Psoas muscle (tissue), 8 donors: ENCODE measurements at places on chromosomes 2 and 18. TPM values are rescaled to one million over a fixed set of nuclear protein-coding genes. Genes with fewer than 3 reads are reported as not detected.

ANKRD30BL gene
- total RNA-seq = not detected

MAL gene
- total RNA-seq = 0.92 TPM

- H3K4me3 ChIP-seq = no peak overlapping the region
- no peak for DNase-seq
- H3K4me1 ChIP-seq = no peaks in the 10 kb centered on the region
- H3K27me3 ChIP-seq = no peaks in the 10 kb centered on the region
- no peaks in the 10 kb centered on the region for H3K36me3 ChIP-seq
Measured at GRCh38 chr2:184646177-184646576, 47.8 kb downstream of the ZNF804A start.

- H3K4me3 ChIP-seq = no peak overlapping the region
- no peak for DNase-seq
- H3K4me1 ChIP-seq = peaks cover 15% of the 10 kb centered on the region
- no peaks in the 10 kb centered on the region for H3K27me3 ChIP-seq
- H3K27ac ChIP-seq = no peak overlapping the region
Measured at GRCh38 chr2:131120815-131121317, 15.7 kb downstream of the PLEKHB2 start.

- peaks cover 15% of the 10 kb centered on the region for H3K4me1 ChIP-seq
- no peaks in the 10 kb centered on the region for H3K36me3 ChIP-seq
- H3K27ac ChIP-seq = no peak overlapping the region
- H3K4me3 ChIP-seq = no peak overlapping the region
- H3K27me3 ChIP-seq = no peaks in the 10 kb centered on the region
Measured at GRCh38 chr2:54628418-54628817, 95.0 kb upstream of the EML6 start.

- no peak for DNase-seq
- H3K4me3 ChIP-seq = no peak overlapping the region
- H3K4me1 ChIP-seq = no peaks in the 10 kb centered on the region
Measured at GRCh38 chr18:40011201-40011600, 1943.8 kb upstream of the PIK3C3 start.

DNA sequence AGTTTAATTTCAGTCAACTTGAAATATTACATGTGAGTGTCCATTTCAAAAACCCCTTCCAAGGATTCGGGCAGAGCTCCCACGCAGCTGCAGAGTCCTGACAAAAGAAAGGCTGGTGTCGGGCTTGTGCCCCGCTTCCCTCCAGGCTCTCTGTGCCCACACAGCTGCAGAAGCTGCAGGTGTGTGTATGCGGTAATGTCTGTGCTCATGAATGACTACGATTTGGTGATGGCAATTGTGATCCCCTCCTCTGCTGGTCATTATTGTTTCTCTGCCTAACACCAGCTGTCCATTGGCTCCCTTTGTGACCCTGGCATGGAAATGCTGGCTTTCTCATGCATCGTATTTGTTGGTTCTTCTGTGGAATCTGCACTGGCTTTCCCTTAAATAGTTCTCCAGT lies 224.8 kb downstream of the NUP35 start:
- H3K36me3 ChIP-seq = no peaks in the 10 kb centered on the region
- H3K27me3 ChIP-seq = no peaks in the 10 kb centered on the region
- no peaks in the 10 kb centered on the region for H3K4me1 ChIP-seq
- no peak for DNase-seq
- H3K27ac ChIP-seq = no peak overlapping the region
- no peak overlapping the region for H3K4me3 ChIP-seq

DNA sequence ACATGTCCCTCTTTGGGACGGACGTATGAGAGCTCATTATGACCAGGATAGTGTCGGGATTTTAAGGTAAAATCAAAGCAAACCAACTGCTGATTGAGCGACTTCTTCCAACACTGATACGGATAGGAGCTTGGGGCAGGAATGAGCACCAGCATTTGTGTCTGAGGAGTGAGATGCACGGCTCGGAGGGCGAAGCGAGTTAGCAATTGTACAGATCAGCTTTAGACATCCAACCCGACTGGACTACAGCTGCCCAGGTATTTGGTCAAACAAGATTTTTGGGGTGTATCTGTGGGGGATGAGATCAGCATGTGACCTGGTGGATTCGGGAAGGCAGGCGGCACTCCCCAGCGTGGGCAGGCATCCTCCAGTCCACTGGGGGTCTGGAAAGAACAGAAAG lies 76.1 kb downstream of the NDUFA10 start:
- peaks cover 15% of the 10 kb centered on the region for H3K4me1 ChIP-seq
- no peak overlapping the region for H3K4me3 ChIP-seq
- no peaks in the 10 kb centered on the region for H3K27me3 ChIP-seq
- no peak for DNase-seq
- H3K27ac ChIP-seq = no peak overlapping the region

GRCh38 chr2:233076749-233077148 lies 16.6 kb downstream of the INPP5D start:
- H3K36me3 ChIP-seq = no peaks in the 10 kb centered on the region
- H3K27ac ChIP-seq = no peak overlapping the region
- DNase-seq = no peak
- H3K4me3 ChIP-seq = no peak overlapping the region
- no peaks in the 10 kb centered on the region for H3K27me3 ChIP-seq

DNA sequence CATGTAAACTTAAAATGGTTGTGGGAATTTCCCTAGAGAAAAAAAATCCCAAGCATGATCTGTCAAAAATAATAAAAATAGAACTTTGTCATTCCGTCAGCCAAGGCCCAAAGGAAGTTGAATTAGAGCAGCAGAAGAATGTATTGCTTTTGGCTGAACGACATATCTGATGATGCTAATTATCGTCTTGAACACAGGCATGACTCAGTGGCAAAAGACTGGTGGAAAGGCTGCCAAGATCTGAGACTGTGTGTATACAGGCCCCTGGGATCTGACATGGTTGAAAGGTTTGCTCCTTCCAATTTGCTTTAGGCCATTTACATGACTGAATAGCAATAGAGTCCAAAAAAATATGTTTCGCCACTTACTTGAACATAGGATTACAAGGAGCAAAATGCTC lies 1057.1 kb upstream of the CRIM1 start:
- no peak overlapping the region for H3K4me3 ChIP-seq
- no peak overlapping the region for H3K27ac ChIP-seq
- H3K36me3 ChIP-seq = no peaks in the 10 kb centered on the region
- DNase-seq = no peak
- H3K4me1 ChIP-seq = no peaks in the 10 kb centered on the region
- no peaks in the 10 kb centered on the region for H3K27me3 ChIP-seq

DNA sequence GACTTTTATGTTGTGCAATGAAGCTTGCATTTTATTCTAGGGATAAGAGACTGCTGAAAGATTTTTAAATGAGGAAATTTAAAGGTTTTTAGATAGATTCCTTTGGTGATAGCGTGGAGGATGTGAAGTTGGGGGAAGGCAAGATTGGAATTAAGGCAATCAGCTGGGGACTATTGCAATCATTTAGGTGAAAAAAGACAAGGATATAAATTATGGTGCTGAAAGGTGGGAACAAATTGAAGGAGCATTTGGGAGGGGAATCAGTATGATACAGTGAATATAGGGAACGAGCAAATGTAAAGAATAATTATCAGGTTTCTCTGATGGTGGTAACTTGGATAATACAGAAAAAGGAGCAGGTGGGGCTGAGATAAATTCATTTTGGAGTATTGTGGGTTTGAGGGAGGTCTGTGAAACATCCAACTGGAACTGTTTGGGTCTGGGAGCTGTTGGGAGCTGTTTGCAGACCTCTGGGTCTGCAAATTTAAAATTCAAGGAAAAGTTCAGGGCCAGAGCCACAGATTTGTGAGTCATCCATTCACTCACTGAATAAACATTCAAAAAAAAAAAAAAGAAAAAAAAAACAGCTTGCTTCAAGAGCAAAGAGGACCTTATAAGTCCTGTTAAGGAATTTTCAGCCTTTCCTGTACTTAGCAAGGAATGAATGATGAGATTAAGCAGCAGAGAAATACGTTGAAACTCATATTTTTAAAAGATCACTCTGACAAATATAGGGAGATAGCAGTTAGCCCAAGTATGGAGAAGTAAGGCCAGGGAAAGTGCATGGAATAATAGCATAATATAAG lies 257.5 kb upstream of the FN1 start:
- DNase-seq = no peak
- H3K4me3 ChIP-seq = no peak overlapping the region
- H3K27ac ChIP-seq = no peak overlapping the region
- no peaks in the 10 kb centered on the region for H3K4me1 ChIP-seq
